ENCODE measurements at places on chromosomes 16 and 17.

GRCh38 chr16:88558457-88559442 lies 11.5 kb upstream of the ZC3H18 start:
- no peak for DNase-seq

DNA sequence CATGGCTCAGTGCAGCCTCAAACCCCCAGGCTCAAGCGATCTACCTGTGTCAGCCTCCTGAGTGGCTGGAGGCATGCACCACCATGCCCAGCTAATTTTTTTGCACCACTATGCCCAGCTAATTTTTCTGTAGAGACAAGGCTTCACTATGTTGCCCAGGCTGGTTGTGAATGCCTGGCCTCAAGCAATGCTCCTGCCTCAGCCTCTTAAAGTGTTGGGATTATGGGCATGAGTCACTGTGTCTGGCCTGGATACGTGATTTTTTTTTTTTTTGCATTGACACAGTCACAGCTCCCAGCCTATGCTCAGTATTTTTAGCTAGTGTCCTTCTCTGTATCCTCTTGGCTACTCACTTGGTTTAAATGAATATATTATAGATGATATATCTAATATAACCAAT lies 377.0 kb upstream of the TNRC6C start:
- DNase-seq: no peak

GRCh38 chr17:60863892-60864707 lies 186.4 kb downstream of the BCAS3 start:
- DNase-seq: no peak

DNA sequence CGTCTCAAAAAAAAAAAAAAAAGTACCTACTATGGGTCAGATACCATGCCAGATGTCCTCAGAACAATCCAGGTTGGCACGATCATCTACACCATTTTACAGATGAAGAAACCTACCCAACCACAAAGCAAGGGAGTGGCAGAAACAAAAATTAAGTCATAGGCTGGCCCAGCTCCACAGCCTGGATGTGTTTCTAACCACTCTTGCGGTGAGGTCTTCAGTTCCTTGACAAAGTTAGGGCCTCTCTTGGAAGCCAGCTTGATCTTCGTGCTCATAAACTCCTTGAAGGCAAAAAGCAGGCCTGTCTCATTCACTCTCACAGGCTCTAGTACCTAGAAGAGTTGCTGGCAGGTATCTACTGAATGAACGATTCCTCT lies 6.2 kb downstream of the GGA2 start:
- DNase-seq: no peak

DNA sequence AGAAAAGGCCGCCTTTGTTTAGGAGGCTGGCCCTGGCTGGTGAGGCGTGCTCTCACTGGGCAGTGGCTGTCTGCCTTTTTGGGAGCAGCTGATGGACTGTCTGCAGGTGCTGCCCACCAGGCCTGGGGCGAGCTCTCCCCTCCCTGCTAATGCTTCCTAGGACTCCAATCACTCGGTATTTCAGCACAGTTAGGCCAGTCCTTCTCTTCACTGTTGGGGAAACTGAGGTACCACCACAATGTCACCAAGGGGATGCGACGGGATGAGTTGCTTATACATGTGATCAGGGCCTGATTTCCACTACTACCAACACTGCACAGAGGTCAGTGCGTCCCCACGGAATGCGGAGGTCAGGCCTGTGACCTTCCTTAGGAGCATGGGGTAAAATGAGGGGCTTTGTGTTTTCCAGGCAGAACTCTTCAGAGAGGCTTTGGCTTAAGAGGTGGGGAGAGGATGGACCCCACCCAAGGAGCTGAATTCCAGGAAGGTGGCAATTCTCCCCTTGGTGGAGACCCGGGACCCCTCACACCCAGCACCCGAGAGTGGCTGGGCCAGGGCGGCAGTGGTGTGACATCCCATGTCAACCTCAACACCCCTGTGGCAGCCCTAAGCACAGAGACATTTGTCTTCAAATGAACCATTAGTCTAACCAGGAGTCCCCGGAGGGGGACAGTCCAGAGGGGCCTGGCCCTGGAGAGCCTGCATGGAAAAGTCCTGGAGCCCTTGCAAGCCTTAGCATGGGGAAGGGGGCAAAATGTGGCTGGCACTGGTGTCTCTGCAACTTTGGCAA lies 86.4 kb downstream of the N4BP1 start:
- no peak for DNase-seq

DNA sequence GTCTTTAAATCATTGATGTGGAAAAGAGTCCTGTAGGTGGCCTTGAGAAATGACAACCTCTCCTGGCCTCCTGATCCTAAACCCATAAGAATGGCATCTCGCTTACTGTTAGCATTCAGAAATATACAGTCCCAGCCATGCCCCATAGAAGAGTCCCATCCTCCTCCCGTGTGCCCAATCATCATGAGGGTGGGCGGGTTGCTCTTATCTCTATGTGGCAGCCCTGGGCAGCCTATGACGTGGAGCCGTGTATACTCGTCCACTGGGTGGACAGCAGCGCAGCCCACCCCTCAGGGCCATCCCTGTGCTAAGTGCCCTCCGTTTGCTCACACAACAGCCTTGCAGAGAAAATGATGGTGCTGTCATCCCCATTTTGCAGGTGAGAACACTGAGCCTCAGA lies 105.3 kb downstream of the AMFR start:
- DNase-seq: no peak

DNA sequence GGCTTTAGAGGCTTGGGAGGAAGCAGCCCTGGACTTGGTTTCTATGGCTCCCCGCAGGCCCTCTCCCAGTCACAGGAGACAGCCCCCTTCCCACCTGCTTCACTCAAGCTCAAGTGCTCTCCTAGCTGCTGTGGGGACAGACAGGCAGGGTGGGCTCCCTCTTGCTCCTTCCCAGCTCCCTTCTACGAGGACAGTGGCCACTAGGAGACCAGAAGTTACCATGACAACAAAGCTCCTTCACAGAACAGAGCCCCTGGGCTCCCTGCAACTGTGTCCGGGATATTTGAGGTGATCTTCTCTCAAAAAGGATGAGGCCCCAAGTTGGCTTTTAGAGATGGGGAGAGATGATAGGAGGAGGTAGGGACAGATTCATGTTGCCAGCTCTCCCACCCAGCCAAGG lies 116.3 kb downstream of the AMFR start:
- DNase-seq: no peak

DNA sequence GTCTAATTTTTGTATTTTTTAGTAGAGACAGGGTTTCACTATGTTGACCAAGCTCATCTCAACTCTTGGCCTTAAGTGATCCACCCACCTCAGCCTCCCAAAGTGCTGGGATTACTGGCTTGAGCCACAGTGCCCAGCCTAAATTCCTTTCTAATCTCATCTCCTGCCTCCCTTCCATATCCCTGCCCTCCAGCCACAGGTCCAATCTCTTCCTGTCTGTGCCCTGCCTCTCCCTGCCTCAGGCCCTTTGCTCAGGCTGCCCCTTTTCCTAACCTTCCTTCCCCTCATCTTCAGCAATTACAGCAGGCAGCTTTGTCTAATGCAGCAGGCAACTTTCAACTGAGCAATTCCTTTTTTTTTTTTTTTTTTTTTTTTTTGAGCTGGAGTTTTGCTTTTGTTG lies 46.8 kb downstream of the CFAP20 start:
- DNase-seq: no peak

- no peak for DNase-seq
Measured at GRCh38 chr17:16994631-16995030, 22.7 kb upstream of the TNFRSF13B start.

DNA sequence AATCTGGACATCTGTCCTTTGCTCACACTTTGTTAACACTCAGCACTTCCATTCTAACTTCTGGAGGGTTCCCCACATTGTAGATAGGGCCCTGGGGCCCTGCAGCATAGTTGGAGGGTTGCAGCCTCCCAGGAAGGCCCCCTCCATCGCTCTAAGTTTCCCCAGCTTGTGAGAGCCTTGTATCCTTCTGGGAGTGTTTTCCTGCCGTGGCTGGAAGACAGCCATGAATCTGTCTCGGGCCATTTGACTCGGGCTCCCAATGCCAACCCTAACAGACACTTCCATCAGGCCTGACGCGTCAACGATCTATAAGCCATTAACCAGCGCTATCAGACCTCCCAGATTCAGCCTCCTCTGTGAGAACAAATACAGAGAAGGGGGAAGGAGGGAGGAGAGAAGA lies 263.7 kb upstream of the RPL38 start:
- DNase-seq: no peak

DNA sequence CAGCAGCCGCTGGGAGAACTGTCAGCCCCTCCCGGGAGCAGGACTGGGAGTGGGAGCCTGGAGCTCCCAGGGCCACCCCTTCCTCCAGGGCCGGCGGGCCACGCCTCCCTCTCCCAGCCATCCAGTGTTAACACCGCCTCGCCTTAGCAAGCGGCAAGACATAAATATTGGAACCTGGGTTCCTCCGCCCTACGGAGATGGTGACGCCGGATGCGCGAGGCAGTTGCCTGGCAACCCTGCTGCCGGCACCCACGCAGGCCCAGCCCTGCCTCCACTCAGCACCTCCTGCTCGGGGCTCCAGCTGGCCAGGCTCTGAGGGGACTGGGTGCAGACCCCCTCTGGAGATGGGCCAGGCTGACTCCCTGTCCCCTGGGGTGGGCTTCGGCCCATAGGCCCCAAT lies 27.4 kb upstream of the CACNA1H start:
- DNase-seq: no peak

DNA sequence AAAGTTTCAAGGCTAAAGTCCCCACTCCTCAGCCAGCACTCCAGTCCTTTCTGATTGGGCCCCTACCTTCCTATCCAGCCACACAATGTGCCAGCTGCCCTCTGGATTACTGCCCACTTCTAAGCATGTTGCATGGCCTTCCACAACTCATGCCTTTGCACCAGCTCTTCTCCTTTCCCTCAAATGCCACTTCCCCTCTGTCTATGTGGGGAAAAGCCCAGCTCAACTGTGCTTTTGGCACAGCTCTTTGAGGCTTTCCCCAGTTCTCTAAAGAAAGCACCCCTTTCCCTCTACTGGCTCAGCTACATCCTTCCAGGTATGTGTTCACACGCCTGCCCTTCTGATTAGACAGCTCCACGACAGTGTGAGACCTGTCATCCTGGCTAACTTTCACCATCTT lies 18.5 kb downstream of the GTF3C1 start:
- DNase-seq: no peak

DNA sequence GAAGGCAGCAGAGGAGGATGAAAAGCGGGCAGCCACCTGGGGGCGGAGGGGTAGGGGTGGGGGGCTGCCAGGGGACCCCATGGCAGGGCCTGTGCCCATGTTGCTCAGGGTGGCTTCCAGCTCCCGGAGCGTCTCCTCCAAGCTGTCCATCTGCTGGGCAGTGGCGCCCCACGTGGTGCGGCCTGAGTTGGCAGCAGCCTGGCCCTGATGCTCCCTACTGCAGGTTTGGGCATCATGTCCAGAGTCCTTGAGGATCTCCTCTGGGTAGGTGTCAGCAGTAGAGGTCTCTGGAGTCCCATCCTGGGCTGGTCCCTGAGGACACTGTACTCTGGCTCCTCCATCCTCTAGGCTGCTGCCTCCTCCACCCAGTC lies 60.9 kb downstream of the SRCIN1 start:
- DNase-seq: no peak
